ENCODE measurements at places on chromosomes 2 and 18.

DNA sequence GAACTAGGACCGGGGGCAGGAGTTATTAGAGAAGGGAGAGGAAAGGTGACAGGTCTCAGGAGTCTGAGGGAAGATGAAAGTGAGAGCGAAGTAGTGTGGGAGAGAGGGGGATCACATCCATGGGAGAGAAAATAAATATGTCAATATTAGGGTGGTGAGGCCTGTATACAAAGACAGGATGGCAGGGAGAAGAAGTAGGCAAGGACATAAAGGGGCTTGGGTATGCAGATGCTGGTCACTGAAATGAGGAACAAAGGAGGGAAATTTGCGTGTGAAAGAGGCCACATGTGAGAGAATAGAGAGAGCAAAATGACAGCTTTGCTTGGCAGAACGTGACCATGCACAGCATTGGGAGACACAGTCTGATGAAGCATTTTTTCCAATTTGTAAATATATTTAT is 13.6 kb downstream of the METAP1D start:
- DNase-seq: no peak

DNA sequence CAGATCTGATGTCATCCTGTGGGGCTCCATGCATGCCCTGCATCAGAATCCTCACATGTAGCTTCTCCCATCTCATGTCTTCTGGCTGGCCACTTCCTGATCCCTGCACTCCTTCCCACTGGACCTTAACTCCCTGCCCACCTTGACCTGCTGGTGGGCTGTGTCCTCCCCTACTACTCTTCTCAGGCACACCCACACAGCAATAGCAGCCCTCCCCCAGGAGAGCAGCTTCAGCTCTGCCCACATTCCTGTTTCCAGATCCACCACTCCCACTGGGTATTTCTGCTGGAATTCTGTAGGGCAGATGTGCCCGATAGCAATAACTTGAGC is 137.0 kb upstream of the HS6ST1 start:
- DNase-seq: no peak

DNA sequence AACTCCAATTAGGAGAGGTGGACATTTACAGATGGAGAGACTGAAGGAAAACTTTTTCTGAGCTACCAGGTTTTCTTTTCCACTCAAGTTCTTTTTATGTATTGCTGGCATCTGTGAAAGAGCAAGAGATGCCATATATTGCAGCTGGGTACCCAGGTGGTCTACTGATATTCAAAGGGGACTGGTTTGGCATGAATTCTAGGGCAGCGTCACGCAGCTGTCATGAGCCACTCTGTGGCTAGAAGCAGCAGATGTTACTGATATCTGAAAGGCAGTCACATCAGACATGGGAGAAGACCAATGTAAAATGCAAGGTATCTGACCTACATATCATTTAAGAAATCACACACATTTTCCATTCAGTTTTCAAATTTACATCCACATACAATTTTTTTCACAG is 408.8 kb downstream of the GALNT13 start:
- no peak for DNase-seq

DNA sequence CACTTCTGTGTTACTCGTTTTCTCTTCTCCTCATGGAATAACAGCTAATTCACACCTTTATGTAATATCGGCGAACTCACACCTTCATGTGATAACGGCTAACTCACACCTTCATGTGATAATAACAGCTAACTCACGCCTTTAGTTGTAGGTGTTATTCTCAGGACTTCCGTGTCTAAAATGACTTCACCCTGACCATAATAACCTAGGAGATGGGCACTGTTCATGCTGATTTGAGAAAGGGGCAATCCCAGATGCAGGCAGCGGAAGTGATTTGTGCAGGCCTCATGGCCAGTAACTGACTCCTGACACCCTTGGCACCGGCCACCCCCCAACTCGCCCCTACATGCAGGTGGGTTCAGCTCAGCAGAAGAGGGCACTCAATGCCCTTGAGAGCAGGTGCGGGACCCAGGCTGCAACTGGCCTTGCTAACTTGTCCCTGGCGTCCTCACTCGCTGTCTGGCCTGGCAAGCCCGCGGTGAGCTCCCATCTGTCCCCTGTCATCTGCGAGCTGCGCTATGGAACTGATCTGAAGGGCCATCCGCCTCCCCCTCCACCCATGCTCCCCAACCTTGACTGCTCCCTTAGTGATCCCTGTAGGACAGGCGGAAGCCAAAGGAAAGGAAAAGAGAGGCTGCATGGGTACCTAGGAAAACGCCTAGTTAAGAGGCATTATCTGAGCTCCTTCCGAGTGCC is 42.6 kb upstream of the MTCL1 start:
- DNase-seq: no peak

- DNase-seq: no peak
Measured at GRCh38 chr18:50203801-50204604, 9.1 kb upstream of the MYO5B start.

- no peak for DNase-seq
Measured at GRCh38 chr2:172366596-172367150, 60.7 kb upstream of the ITGA6 start.

- no peak for DNase-seq
Measured at GRCh38 chr2:32937602-32938448, 8.9 kb upstream of the LTBP1 start.

GRCh38 chr2:3785220-3785889 is 82.0 kb downstream of the DCDC2C start:
- DNase-seq: no peak

DNA sequence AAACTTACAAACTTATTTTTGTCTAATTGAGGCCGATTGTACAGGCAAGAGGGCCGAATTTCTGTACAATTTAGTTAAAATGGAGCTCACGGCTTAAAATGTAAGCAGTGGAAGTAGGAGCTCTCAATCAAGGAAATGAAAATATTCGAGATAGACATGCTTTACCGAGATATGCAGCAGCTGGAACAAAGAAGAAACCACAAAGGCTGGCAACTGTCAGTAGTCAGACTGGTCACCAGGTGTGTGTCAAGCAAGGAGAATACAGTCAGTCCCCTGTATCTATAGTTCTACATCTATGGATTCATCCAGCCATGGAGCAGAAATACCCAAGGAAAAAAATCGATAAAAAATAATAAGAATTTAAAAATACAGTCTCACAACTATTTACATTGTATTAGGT is 122.6 kb downstream of the WDSUB1 start:
- no peak for DNase-seq

DNA sequence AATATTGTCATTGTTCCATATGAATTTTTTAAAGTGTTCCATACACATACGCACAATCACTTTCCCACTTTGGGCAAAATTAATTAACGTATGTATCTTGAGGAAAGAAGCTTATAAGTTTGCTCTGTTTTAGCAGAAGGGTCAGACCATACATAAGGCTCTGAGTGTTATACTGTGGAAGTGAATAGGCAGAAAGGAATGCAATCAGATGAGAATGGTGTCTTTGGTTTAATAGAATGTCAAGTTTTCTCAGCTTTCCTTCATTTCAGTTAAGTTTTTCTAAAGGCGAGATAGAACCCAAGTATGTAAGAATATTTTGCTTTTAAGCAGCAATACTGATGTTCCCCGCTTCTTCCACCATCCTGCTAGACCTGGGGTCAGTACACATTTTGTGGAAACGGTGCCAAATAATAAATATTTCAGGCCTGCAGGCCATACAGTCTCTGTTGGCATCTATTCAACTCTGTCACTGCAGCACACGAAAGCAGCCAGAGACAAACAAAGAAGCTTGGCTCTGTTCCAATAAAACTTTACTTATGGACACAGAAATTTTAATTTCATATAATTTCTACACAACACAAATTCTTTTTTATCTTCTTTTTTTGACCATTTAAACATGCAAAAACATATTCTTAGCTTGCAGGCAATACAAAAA is 100.6 kb downstream of the UPP2 start:
- no peak for DNase-seq

DNA sequence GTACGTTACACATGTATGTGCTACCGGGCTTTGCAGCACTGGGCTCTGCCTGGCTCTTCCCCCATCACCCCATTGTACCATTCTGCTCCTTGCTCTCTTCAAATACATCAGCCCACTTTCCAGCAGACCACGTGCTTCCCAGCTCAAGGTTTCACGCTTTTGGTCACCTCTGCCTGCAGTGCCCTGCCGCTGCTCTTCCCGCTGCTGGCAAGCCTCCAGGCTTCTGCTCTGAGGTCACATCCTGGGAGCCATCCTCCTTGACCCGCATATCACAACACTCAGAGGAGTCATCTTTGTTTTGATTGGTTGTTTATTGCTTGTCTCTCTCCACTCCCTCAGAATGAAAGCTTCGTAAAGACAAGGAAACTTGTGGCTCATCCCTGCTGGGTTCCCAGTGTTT is 34.1 kb downstream of the KIF5C start:
- DNase-seq: no peak

DNA sequence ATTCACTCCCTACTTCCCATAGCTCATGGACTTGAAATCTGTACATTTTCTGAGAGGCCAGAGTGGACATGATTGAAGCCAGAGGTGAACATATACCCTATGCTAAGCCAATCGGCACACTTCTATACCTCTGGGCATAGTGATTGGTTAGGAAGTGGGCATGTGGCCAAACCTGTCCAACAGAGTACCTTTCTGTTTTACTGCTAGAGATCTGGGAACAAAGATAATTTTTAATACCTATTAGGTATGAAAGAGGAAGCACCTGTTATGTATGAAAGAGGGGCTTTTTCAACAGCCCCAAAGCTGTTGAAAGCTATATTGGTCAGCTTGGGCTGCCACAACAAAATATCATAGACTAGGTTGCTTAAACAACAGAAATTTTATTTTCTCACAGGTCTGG is 27.7 kb downstream of the METTL8 start:
- DNase-seq: no peak

- no peak for DNase-seq
Measured at GRCh38 chr2:43412114-43412753, 183.6 kb downstream of the THADA start.

GRCh38 chr2:111139637-111140317 is 19.1 kb downstream of the BCL2L11 start:
- no peak for DNase-seq

GRCh38 chr2:218066926-218067515 is 2.0 kb upstream of the RUFY4 start:
- no peak for DNase-seq

DNA sequence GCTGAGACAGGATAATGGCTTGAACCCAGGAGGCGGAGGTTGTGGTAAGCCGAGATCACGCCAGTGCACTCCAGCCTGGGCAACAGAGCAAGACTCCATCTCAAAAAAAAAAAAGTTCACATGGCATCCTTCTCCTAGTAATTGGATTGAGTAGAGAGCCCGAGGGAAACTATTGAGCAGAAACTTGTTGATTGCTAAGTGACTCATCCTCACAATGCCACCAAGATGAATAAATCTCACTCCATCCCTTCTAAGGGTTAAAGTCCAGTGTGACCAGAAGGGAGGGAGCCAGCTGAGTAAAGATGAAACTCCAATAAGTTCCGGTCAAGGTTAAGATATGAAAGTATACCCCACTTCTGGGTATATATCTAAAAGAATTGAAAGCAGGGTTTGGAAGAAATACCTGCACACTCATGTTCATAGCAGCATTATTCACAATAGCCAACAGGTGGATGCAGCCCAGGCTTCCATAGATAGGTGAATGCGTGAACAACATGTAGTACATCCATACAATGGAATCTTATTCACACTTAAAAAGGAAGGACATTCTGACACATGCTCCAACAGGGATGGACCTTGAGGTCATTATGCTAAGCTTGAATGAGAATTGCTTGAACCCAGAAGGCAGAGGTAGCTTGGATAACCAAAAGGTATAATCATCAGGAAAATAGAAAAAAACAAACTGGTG is 13.0 kb upstream of the FHL2 start:
- DNase-seq: no peak

- DNase-seq: no peak
Measured at GRCh38 chr2:28253543-28253942, 139.1 kb upstream of the FOSL2 start.

- DNase-seq: no peak
Measured at GRCh38 chr2:158388159-158388558, 68.4 kb downstream of the CCDC148 start.

- DNase-seq: no peak
Measured at GRCh38 chr2:105781274-105781978, 36.7 kb downstream of the NCK2 start.

DNA sequence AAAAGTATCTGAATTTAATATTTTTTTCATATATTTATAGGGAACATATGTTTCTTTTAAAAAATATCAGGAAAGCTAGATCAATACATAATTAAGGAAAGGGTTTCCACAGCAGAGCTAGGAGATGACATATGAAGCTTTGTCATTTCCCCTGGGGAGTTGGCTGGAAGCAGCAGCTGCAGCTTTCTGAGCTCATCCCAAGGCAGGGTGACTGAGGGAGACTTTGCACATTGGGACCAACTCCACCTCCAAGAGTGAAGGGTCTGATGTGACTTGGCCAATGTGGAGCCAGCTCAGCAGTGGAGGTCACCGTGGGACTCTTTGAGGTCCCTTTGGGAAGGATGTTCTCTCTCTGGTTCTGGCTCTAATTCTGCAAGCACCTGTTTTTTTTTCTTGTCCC is 315.1 kb downstream of the RDH14 start:
- DNase-seq: no peak

GRCh38 chr2:42978887-42979415 is 186.6 kb upstream of the HAAO start:
- DNase-seq: no peak

- DNase-seq: no peak
Measured at GRCh38 chr2:155054712-155055111, 356.2 kb downstream of the KCNJ3 start.

- DNase-seq: no peak
Measured at GRCh38 chr2:105872142-105872728, 127.5 kb downstream of the NCK2 start.

GRCh38 chr18:56329536-56329935 is 308.9 kb downstream of the TXNL1 start:
- no peak for DNase-seq

- DNase-seq: no peak
Measured at GRCh38 chr2:105797298-105797819, 52.6 kb downstream of the NCK2 start.

- no peak for DNase-seq
Measured at GRCh38 chr2:33320573-33320972, 155.9 kb upstream of the RASGRP3 start.

DNA sequence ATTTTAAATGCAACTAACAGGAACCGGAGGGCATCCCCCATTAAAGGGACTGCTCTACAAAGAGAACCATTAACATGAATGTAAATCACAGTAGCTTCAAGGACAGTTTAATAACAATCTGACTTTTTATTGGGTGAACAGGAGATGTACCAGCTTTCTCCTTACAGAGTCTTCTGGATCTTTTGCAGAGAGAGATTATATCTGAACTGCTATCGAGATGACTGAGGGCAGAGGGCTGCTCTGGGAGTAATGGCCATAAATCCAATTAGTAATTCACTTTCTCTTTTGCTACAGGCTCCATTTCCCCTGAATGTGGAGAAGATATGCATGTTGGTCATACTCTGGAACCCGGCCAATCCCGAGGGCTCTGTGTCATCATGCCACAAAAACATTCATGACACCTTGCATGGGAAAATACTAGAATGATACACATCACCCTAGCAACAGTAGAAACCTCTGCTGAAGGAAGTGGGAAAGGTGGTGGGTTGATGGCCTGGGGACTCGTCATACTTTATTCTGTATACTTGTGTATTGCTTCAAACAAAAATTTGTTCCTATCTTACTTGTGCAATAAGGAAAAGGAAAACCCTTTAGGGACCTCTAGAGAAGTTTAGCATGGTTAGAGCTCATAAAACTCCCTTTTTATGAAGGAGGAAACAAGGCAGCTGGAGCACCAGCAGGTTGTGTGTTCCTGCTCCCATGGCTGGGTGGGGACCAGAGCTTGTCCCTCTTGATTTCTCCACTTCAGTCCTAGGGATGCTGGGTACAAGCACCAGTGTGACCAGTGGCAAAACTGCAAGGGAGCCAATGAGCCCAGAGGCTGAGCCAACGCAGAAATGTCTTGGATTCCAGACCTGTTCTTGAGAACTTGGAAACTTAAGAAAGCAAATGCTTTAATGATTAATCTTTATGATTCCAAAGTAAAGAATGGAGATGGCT is 26.0 kb downstream of the CTAGE1 start:
- no peak for DNase-seq

Data from stimulated activated CD4-positive, alpha-beta T cell treated with anti-CD3 and anti-CD28 coated beads, Interleukin-1b, Interleukin-23, amount 100 ng/mL, for 24 hours (primary cell).